ENCODE measurements at places on chromosomes 1 and 21.

DNA sequence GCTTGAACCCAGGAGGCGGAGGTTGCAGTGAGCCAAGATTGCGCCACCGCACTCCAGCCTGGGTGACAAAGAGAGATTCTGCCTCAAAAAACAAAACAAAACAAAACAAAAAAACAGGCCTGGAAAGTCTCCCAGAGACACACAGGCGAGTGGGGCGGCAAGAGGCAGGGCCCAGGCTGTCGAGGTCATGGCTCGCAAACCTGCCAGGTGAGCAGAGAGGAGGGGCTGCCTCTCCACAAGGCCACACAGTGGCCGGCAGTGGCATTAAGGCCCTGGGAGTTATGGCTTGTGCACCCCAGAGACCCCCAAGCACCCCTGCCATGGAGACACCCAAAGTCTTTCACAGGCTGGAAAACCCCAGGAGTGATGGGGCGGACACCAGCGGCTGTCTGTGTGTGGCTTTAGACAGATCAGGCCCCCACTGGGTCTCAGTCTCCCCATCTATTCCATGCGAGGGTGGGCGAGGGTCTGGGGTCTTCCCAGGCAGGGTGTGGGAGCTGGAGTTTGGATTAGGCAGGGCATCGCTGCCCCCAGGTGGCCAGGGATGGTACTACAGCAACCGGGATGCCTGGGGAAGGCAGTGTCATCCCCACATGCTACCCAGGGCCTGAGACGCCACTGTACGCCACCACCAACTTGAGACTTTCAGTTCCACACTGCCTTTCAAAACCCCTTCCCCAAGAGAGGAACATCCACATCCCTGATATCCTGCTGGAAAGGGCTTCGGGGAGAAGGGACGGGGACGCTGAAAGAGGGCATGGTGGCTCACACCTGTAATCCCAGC is 7.3 kb upstream of the CTRC start:
- H3K36me3 ChIP-seq: no peaks in the 10 kb centered on the region
- peak; percentile 70 for DNase-seq
- peaks cover 6% of the 10 kb centered on the region for H3K4me1 ChIP-seq
- H3K4me3 ChIP-seq: no peak overlapping the region

- no peaks in the 10 kb centered on the region for H3K27me3 ChIP-seq
- no peak overlapping the region for H3K27ac ChIP-seq
- no peaks in the 10 kb centered on the region for H3K4me1 ChIP-seq
- H3K4me3 ChIP-seq: no peak overlapping the region
- no peak for DNase-seq
- no peaks in the 10 kb centered on the region for H3K36me3 ChIP-seq
Measured at GRCh38 chr1:117851687-117852086, 77.7 kb downstream of the GDAP2 start.

DNA sequence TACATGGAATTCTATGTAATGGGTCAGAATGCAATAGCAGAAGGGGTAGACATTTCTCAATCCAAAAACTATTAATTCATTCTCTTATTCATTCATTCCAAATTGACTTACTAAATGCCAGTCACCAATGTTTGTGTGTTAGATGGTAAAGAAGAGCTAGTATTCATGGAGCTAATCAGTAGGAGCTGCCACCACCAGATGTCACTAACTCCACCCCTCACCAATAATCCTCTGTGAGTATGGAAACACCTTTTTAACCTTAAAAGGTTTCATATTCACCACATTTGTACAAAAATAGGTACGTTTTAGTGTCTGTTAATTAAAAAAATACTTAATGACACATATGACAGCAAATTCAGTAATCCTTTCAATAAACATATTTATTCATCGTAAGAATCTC is 131.8 kb upstream of the PKN2 start:
- H3K27ac ChIP-seq: no peak overlapping the region
- no peaks in the 10 kb centered on the region for H3K36me3 ChIP-seq
- no peaks in the 10 kb centered on the region for H3K4me1 ChIP-seq
- H3K4me3 ChIP-seq: no peak overlapping the region
- no peaks in the 10 kb centered on the region for H3K27me3 ChIP-seq

DNA sequence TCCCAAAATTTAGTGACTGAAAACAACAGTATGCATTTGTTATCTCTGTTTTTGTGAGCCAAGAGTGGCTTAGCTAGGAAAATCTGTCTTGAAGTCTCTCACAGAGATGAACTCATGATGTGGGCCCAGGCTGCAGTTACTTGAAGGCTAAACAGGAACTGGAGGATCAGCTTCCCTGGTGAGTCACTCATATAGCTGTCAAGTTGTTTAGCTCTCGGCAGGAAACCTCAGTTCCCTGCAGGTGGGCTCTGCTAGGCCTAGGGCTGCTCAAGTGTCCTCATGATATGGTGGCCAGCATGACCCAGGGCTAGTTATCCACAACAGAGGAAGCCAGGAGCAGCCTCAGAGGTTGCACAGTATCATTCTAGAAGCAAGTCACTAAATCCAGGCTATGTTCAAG is 30.2 kb upstream of the DDX59 start:
- H3K27ac ChIP-seq: no peak overlapping the region
- H3K27me3 ChIP-seq: no peaks in the 10 kb centered on the region
- H3K4me3 ChIP-seq: no peak overlapping the region

- H3K27me3 ChIP-seq: no peaks in the 10 kb centered on the region
- H3K27ac ChIP-seq: no peak overlapping the region
- no peak overlapping the region for H3K4me3 ChIP-seq
- H3K4me1 ChIP-seq: peaks cover 4% of the 10 kb centered on the region
Measured at GRCh38 chr1:213296558-213296957, 245.5 kb downstream of the RPS6KC1 start.

DNA sequence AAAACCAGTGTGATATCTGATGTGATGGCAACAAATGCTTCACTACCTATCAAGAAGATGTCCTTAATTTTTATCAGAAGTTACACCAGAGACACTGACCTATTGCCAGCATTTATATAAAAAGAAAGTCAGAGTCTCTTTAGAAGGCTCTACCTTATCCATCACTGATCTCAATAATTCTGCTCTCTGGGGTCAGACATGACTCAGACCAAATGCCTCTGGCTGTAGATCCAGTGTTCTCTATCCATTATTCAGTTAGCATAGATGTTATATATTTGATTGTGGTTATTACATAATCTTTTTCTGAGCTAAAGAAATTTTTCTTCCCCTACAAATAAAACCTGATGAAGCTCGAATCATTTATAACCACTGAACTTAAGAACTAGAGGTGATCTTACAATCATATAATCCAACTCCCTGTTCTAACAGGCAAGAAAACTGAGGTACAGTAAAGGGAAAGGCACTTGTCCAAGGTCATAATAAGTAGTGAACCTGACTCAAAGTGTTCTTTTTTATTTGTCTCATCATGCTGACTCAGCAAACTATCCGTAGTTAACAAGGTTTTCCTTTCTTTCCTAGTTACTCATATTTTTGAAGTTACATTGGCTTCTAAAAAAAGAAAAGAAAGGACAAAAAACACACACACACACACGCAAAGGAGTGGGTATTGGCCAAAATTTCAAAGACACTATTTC is 43.6 kb upstream of the ESRRG start:
- H3K4me1 ChIP-seq: no peaks in the 10 kb centered on the region
- DNase-seq: no peak
- H3K27me3 ChIP-seq: no peaks in the 10 kb centered on the region
- no peak overlapping the region for H3K27ac ChIP-seq
- no peaks in the 10 kb centered on the region for H3K36me3 ChIP-seq

- no peak overlapping the region for H3K27ac ChIP-seq
- no peaks in the 10 kb centered on the region for H3K36me3 ChIP-seq
- H3K4me3 ChIP-seq: no peak overlapping the region
Measured at GRCh38 chr1:114033961-114034360, 54.7 kb downstream of the OLFML3 start.

GRCh38 chr1:245588116-245588639 is 433.4 kb downstream of the KIF26B start:
- H3K36me3 ChIP-seq: no peaks in the 10 kb centered on the region
- H3K27me3 ChIP-seq: no peaks in the 10 kb centered on the region
- DNase-seq: no peak

- H3K27me3 ChIP-seq: no peaks in the 10 kb centered on the region
- no peak overlapping the region for H3K27ac ChIP-seq
- no peaks in the 10 kb centered on the region for H3K4me1 ChIP-seq
- H3K4me3 ChIP-seq: no peak overlapping the region
- H3K36me3 ChIP-seq: no peaks in the 10 kb centered on the region
- DNase-seq: no peak
Measured at GRCh38 chr21:41141031-41141457, 26.9 kb upstream of the BACE2 start.

- H3K4me1 ChIP-seq: no peaks in the 10 kb centered on the region
- no peaks in the 10 kb centered on the region for H3K27me3 ChIP-seq
- H3K27ac ChIP-seq: no peak overlapping the region
- no peak overlapping the region for H3K4me3 ChIP-seq
- DNase-seq: no peak
- no peaks in the 10 kb centered on the region for H3K36me3 ChIP-seq
Measured at GRCh38 chr1:183247931-183248330, 61.9 kb downstream of the LAMC2 start.

GRCh38 chr1:156727926-156728598 is at the start of gene METTL25B:
METTL25B (plus strand) TSS chr1:156728469; CDS start chr1:156729105, 636 bp downstream.
- H3K27ac ChIP-seq: peak within 1 kb of the TSS; percentile 59
- H3K36me3 ChIP-seq: peaks cover 27% of the 10 kb centered on the region
- DNase-seq: peak; percentile 76
- H3K4me3 ChIP-seq: peak within 1 kb of the TSS; percentile 88
- H3K4me1 ChIP-seq: peaks cover 15% of the 10 kb centered on the region
- no peaks in the 10 kb centered on the region for H3K27me3 ChIP-seq

- no peak overlapping the region for H3K27ac ChIP-seq
- H3K4me1 ChIP-seq: peaks cover 6% of the 10 kb centered on the region
- no peak for DNase-seq
- H3K36me3 ChIP-seq: no peaks in the 10 kb centered on the region
- no peak overlapping the region for H3K4me3 ChIP-seq
- no peaks in the 10 kb centered on the region for H3K27me3 ChIP-seq
Measured at GRCh38 chr1:87938631-87939030, 610.0 kb downstream of the LMO4 start.

GRCh38 chr1:65036570-65037051 is 70.3 kb upstream of the JAK1 start:
- H3K4me1 ChIP-seq: no peaks in the 10 kb centered on the region
- H3K27ac ChIP-seq: no peak overlapping the region
- no peak for DNase-seq
- H3K4me3 ChIP-seq: no peak overlapping the region
- H3K36me3 ChIP-seq: no peaks in the 10 kb centered on the region

DNA sequence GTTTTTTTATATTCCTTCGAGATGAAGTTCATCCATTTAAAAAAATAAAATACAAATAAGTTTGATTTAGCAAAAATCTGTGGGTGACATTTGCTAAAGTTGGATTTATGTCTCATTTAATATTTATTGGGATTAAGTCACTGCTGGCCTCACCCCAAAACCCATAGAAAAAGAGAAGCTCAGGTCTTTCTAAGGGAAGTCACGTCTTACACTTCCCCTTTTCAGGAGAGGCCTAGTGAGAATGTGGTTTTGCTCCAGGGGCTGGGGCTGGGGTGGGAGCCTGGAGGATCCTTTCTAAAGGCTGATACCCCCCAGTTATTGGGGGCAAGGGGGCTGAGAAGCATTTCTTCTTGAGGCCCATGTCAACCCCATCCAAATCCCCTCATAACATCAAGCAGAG is 300.3 kb downstream of the DSCAM start:
- no peaks in the 10 kb centered on the region for H3K27me3 ChIP-seq
- peaks cover 4% of the 10 kb centered on the region for H3K4me1 ChIP-seq
- H3K4me3 ChIP-seq: no peak overlapping the region
- no peak for DNase-seq
- no peaks in the 10 kb centered on the region for H3K36me3 ChIP-seq

DNA sequence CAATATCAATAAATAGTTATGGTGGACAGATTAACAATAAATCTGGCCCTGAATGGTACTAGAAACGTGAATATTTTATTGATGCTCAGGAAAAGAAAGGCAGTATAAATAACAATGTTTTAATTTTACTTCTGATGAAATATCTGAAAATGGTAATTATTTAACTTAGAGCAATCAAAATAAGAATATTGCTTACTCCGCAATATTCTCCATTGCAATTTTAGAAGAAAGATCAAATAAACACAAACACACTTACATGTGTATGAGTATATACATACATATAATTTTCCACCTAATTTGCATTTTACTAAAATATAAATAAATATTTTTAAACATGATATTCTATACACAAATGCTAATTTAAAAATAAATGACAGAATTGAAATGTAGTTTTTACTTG is 1130.5 kb downstream of the NCAM2 start:
- no peaks in the 10 kb centered on the region for H3K27me3 ChIP-seq
- no peak overlapping the region for H3K27ac ChIP-seq
- H3K4me3 ChIP-seq: no peak overlapping the region
- no peaks in the 10 kb centered on the region for H3K4me1 ChIP-seq

DNA sequence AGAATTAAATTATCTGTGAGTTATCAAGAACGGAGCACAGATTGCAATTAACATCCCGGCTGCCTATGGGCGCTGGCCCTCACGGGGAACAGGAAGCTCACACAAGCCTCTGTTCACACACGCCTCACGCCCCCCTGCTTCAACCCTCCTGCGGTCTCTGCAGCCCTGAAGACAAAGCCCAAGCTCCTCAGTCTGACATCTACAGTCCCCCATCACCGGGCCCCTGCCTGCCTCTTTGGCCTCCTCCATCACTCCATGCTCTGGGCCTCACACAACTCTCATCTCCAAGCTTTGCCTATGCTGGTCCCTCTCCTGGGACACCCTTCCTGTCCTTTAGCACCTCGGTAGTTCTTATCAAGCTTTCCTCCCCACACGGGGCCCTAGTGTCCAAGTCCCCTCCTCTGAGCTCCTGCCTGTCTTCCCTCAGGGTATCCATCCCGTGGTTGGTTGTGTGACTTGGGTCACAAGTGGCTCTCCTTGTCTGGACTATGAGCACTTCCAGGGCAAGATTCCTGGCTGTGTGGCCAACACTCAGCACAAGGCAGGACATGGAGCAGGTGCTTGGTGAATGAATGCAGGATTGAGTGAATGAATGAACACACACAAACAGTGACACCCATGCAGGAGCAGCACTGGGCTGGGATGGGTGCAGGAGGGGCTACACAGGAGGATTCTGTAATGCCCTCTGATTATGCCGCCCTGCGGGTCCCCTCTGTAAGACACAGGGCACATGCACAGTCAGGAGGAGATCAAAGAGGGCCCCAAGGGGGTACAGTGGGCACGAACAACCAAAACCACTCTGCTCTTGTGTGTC is 116.1 kb downstream of the DMRTB1 start:
- DNase-seq: no peak
- peaks cover 21% of the 10 kb centered on the region for H3K4me1 ChIP-seq
- H3K4me3 ChIP-seq: no peak overlapping the region
- no peak overlapping the region for H3K27ac ChIP-seq
- H3K36me3 ChIP-seq: no peaks in the 10 kb centered on the region
